ENCODE measurements at places on chromosomes 13 and 19. TPM values are rescaled to one million over a fixed set of nuclear protein-coding genes. Genes with fewer than 3 reads are reported as not detected.

The KLHL1 gene
- polyA plus RNA-seq = not detected

The DACH1 gene
- not detected for polyA plus RNA-seq

The ZNF808 gene
- 14.4 TPM for polyA plus RNA-seq

The RASGRP4 gene
- not detected for polyA plus RNA-seq

The TMEM190 gene
- not detected for polyA plus RNA-seq

The PGLYRP2 gene
- 0.49 TPM for polyA plus RNA-seq

The CYP4F8 gene
- polyA plus RNA-seq = not detected

- DNase-seq = no peak
Measured at GRCh38 chr13:99119656-99120055, 81.0 kb upstream of the UBAC2 start.

DNA sequence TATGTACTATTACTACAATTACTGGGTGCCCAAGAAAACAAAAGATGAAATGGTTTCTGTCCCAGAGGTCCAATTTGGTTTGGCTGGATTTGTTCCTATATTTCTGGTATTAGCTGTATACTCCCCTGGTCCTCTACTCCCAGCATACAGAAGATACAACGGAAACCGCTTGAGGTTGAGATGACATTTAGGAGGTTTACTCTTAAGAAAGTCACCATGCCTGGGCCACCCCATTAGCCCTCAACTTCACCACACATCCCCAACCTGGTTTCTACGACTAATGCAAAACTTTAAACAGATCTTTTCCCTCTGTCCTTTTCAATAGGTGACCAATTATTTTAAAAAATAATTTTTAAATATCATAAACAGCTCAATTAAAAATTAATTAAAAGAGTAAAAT, 46.0 kb upstream of the EEF1AKMT1 start:
- no peak for DNase-seq

- DNase-seq = no peak
Measured at GRCh38 chr13:110565296-110565695, 3.8 kb upstream of the RAB20 start.

GRCh38 chr19:10760273-10760944, 42.5 kb downstream of the DNM2 start:
- no peak for DNase-seq

DNA sequence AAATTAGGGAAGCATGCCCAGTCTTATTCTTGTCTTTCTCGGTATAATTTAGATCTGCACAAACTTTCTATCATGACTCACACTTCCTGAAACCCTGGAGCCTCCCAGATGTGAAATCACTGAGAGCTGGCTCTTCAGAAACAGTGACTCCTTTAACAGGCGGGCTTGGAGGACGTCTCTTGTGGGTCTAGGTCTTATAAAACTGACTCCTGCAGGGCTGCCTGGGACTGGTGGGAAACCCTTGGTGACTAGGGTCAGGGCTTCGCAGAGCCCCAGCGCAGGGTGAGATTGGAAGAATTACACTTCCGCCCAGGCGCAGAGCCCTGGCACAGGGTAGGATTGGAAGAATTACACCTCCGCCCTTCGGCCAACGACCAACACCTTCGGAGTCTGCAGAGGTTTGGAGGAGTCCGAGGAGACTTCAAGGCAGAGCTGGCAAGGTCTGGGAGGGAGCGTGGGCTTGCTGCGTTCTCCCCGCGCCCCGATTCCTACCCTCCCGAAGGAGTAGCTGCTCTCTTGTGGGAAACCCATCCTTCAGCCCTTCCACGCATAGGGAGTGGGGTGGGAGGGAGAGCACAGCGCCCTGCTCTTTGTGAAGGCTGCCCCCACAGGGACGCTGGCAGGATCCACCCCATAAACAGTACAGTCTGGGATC, 43.4 kb upstream of the MAP3K10 start:
- DNase-seq = no peak

GRCh38 chr13:48775285-48775684, 121.6 kb downstream of the CYSLTR2 start:
- DNase-seq = no peak

- no peak for DNase-seq
Measured at GRCh38 chr13:113997845-113998751, 24.2 kb upstream of the C13orf46 start.

DNA sequence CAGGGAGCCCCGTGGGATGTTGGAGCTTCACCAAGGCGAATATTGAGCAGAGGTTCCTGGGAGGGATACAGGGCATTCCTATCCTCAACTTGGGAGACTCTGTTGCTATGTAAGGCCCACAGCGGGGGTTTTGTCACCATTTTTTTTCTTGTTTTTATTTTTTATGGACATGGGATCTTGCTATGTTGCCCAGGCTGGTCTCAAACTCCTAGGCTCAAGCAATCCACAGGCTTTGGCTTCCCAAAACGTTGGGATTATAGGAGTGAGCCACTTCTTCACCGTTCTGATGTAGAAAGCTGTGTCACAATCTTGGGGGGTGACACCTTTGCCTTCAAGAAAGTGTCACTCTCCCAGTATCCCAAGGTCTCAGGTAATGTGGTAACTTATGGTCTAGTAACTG, 2.6 kb downstream of the DLL3 start:
- no peak for DNase-seq

DNA sequence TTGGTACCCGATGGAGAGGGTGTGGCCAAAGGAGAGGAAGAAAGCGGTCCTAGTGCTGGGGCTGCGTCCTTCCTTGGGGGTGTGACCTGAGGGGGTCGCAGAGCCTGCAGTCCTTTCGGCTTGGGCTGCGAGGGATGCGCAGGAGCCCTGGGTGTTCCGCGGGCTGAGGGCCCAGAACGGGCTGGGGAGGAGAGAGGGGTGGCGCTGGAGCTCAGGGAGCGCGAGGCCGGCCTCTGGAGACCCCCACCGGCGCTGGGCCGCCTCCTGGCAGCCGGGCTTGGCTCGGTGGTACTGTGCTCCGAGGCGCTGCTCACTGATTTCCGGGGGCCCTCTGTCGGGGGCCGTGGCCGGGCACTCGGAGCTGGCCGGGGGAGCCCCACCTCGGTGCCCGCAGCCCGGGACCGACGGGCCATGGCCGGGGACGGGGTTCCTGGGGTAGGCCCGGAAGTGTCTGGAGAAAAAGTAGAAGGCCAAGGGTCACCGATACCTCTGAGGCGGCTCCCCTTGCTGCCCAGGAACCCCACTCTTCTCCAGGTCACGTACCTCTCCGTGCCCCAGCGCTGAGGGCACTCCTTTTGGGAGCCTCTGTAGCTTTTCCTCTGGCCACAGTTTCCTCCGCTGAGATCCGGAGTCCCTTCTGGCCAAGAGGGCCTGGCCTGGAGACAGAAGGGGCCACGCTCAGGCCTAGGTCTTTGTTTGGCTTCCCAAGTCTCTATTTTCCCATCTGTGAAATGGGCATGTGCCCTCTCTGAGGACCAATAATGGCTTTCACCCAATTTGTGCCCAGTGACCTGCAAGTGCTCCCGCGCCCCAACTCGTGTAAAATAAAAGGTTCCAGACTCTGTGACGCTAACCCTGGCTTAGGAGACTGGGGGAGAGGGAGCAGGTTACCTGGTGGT, 1.6 kb downstream of the PRR36 start:
- DNase-seq = no peak

DNA sequence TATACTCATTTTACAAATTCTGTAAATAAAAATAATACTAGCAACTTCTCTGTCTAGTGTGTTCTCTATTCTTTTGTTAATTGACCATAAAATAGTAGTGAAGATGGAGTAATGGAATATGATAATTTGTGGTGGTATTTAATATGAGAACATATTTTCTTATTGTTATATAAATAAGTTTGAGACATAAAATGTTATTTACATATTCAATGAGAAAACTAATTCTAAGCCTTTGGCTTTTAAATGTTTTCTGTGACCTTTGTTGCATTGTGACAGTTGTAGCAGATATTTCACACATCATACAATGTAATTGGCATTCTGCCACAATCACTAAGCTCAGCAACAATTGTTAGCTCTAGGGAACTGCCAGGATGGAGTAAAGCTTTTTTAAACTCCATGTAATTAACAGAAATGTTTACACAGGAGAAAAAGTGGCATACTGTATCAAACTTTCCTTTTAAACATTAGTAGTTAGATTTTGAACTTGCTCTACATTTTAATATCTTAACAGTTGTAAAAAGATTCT, 562.1 kb upstream of the PCDH9 start:
- no peak for DNase-seq

DNA sequence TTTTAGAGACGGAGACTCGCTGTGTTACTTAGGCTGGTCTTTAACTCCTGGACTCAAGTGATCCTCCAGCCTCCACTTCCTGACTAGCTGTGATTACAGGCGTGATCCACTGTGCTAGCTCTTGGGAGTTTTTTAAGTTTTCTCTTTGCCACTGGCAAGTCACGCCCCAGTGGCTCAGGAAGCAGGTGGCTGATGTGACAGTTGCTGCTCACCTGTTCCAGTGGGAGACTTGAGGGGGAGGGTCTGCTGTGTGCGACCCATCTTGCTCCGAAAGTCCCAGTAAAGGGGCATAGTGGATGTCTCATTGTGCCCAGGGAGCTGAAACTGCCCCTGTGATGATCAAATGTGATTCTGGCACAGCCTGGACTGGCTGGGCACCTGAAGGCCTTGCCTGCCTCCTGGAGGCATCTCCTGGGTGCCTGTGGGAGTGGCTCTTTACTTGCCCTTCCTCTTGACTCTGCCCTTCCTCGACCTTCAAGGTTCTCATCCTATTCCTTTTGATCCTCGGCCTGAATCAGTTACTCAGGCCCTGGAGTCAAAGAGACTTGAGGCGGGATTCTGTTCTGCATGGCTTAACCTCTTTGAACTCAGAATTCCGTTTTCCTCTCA, 7.8 kb downstream of the SMARCA4 start:
- no peak for DNase-seq

- no peak for DNase-seq
Measured at GRCh38 chr19:3821156-3821555, 35.0 kb upstream of the MATK start.

GRCh38 chr19:48194041-48194843, 23.8 kb downstream of the ZSWIM9 start:
- DNase-seq = no peak

DNA sequence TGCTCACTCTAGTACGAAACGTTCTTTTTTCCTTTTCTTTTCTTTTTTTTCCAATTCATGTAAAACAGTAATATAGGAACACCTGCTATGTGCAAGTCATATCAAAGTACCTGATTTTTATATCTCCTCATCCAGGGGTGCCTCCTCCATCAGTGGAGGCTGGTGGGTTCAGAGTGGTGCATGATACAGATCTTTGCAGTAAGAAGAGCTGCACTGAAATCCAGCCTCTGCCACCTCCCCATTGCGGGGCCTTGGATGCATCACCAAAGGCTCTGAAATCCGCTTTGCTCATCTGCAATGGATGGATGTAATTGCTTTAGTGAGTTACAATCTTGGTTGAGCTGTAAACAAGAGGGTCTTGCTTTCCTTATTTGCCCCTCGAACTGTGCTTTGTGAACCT, 38.3 kb downstream of the GPR12 start:
- no peak for DNase-seq

All from CD8-positive, alpha-beta memory T cell (primary cell).